Activated CD8-positive, alpha-beta T cell treated with anti-CD3 and anti-CD28 coated beads for 36 hours (primary cell): ENCODE measurements at places on chromosomes 3 and 15. TPM values are rescaled to one million over a fixed set of nuclear protein-coding genes. Genes with fewer than 3 reads are reported as not detected.

DNA sequence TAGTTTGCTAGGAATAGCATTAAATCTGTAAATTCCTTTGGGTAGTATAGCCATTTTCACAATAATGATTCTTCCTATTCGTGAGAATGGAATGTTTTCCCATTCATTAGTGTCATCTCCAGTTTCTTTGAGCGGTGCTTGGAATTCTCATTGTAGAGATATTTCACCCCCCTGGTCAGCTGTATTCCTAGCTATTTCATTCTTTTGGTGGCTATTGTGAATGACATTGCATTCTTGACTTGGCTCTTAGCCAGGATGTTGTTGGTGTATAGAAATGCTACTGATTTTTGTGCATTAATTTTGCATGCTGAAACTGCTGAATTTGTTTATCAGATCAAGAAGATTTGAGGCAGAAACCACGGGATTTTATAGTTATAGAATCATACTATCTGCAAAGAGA, 690.5 kb upstream of the ALCAM start:
- no peaks in the 10 kb centered on the region for H3K36me3 ChIP-seq
- H3K4me1 ChIP-seq = no peaks in the 10 kb centered on the region
- no peak for DNase-seq
- H3K4me3 ChIP-seq = no peak overlapping the region

DNA sequence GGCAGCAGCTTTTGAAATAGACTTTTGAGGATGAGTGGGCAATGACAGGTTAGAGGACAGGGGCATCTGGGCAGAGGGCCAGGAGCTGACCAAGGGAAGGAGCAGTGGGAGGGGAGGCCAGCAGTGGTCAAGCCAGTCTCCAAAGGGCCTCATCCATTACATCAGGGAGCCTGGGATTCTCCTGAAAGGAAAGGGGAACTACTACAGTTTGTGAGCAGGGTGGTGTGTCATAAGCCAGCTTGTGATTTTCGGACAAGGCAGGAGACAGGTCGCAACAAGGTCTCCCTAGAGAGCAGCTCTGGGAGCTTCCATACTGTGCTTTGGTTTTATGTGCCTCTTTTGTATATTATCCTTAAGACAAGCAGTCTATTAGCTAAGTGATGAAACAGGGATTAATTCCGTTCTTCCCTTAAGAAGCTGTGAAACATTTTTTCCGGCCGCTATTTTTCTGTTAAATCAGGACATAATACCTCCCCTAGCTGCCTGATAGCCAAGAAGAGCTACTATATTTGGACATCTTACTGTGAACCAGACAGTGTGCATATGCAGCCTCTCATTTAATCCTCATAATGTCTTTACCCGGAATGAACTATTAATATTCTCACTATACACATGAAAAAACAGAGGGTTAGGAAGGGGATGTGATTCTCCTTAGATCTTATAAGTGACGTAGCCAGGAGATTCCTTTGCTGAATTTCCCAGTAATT, 46.4 kb downstream of the C2CD4B start:
- peaks cover 40% of the 10 kb centered on the region for H3K4me1 ChIP-seq
- H3K27me3 ChIP-seq = no peaks in the 10 kb centered on the region
- no peak for DNase-seq
- H3K36me3 ChIP-seq = no peaks in the 10 kb centered on the region
- H3K4me3 ChIP-seq = peak overlapping the region; percentile 30

DNA sequence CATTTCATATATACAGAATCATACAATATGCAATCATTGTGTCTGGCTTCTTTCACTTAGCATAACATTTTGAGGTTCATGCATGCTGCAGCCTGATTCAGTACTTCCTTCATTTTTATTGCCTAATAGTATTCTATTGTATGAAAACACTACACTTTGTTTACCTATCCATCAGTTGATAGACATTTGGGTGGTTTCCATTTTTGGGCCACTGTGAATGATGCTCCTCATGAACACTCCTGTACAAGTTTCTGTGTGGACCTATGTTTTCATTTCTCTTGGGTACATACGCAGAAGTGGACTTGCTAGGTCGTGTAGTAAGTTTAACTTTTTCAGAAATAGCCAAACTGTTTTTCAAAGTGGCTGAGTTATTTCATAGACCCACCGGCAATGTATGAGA, 18.8 kb downstream of the TNIK start:
- peaks cover 73% of the 10 kb centered on the region for H3K4me1 ChIP-seq
- no peak for DNase-seq
- no peaks in the 10 kb centered on the region for H3K27me3 ChIP-seq
- H3K27ac ChIP-seq = no peak overlapping the region
- H3K4me3 ChIP-seq = no peak overlapping the region

GRCh38 chr3:194200422-194201081, 64.6 kb downstream of the HES1 start:
- no peak for DNase-seq
- no peak overlapping the region for H3K27ac ChIP-seq
- H3K27me3 ChIP-seq = peaks cover 44% of the 10 kb centered on the region
- no peak overlapping the region for H3K4me3 ChIP-seq
- peaks cover 8% of the 10 kb centered on the region for H3K4me1 ChIP-seq

DNA sequence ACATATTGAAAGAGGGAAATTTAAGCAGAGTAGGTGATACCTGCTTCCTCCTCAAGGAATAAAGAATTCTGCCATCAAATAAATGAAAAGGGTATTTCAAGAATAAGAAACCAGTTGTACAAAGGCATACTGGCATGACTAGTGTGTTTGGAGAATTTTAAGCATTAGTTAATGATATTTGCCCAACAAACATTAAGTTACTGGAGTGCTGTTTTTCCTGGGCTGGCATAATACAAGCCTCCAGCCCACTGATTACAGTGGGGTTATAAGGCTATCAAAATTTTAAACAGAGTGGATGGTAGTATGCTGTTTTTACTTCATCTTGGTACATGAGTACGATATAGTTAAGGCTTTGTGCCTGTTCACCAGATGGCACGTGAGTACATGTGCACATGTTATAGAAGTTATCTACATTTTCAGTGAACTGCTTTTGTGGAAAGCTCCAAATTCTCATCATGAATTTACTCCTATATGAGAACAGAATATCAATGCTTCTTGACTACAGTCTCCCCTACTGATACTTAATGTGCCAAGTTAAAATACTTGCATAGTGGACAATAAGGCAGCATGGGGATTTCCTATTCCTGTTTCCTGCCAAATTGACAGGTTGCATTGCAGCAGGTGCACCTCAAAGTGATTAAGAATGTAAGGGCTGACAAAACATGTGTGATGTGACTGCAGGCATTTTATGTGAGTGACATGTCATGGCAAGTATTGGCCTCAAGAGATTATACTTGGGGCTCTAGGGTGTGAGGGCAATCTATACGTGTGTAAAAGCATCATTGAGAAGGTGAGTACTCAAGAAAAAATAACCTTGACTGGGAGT, 14.9 kb downstream of the NAALADL2 start:
- H3K4me3 ChIP-seq = no peak overlapping the region
- no peak for DNase-seq
- H3K4me1 ChIP-seq = no peaks in the 10 kb centered on the region
- no peak overlapping the region for H3K27ac ChIP-seq
- no peaks in the 10 kb centered on the region for H3K36me3 ChIP-seq

- peaks cover 15% of the 10 kb centered on the region for H3K36me3 ChIP-seq
- H3K27me3 ChIP-seq = no peaks in the 10 kb centered on the region
- no peak overlapping the region for H3K4me3 ChIP-seq
Observed at GRCh38 chr3:57903124-57903890, 104.9 kb upstream of the FLNB start.

- DNase-seq = no peak
- no peaks in the 10 kb centered on the region for H3K4me1 ChIP-seq
- no peak overlapping the region for H3K27ac ChIP-seq
- no peak overlapping the region for H3K4me3 ChIP-seq
- peaks cover 8% of the 10 kb centered on the region for H3K27me3 ChIP-seq
Observed at GRCh38 chr15:71456811-71457210, 341.5 kb downstream of the THSD4 start.

DNA sequence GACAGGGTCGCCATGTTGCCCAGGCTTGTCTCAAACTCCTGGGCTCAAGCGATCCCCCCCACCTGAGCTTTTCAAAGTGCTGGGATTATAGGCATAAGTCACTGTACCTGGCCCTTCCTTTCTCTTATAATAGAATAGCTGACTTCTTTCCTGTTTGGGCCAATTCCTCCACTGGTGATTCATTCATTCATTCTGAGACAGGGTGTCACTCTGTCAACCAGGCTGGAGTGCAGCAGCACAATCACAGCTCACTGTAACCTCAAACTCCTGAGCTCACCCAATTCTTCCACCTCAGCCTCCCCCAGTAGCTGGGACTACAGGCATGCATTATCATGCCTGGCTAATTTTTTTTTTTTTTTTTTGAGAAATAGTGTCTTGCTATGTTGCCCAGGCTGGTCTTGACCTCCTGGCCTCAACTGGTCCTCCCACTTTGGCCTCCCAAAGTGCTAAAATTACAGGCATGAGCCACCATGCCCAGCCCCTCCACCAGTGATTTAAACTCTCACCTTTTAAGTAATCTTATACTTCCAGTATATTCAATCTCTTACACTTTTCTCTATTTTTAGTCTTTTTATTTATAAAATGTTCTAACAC, 20.9 kb downstream of the GNB4 start:
- DNase-seq = no peak
- H3K27ac ChIP-seq = no peak overlapping the region
- H3K36me3 ChIP-seq = no peaks in the 10 kb centered on the region
- H3K4me3 ChIP-seq = no peak overlapping the region

GRCh38 chr15:101559952-101560351, 70.4 kb upstream of the PCSK6 start:
- H3K4me1 ChIP-seq = no peaks in the 10 kb centered on the region
- no peak overlapping the region for H3K4me3 ChIP-seq
- peaks cover 2% of the 10 kb centered on the region for H3K27me3 ChIP-seq
- no peaks in the 10 kb centered on the region for H3K36me3 ChIP-seq
- H3K27ac ChIP-seq = no peak overlapping the region
- no peak for DNase-seq

GRCh38 chr3:48678056-48678455, 7.7 kb downstream of the NCKIPSD start:
- DNase-seq = no peak
- H3K4me1 ChIP-seq = peaks cover 4% of the 10 kb centered on the region
- H3K27ac ChIP-seq = no peak overlapping the region
- peaks cover 49% of the 10 kb centered on the region for H3K36me3 ChIP-seq
- no peak overlapping the region for H3K4me3 ChIP-seq
- no peaks in the 10 kb centered on the region for H3K27me3 ChIP-seq

GRCh38 chr3:4583416-4583815, 90.3 kb downstream of the ITPR1 start:
- H3K4me1 ChIP-seq = peaks cover 67% of the 10 kb centered on the region
- DNase-seq = no peak
- H3K4me3 ChIP-seq = no peak overlapping the region
- H3K27me3 ChIP-seq = no peaks in the 10 kb centered on the region
- H3K27ac ChIP-seq = no peak overlapping the region
- H3K36me3 ChIP-seq = no peaks in the 10 kb centered on the region

DNA sequence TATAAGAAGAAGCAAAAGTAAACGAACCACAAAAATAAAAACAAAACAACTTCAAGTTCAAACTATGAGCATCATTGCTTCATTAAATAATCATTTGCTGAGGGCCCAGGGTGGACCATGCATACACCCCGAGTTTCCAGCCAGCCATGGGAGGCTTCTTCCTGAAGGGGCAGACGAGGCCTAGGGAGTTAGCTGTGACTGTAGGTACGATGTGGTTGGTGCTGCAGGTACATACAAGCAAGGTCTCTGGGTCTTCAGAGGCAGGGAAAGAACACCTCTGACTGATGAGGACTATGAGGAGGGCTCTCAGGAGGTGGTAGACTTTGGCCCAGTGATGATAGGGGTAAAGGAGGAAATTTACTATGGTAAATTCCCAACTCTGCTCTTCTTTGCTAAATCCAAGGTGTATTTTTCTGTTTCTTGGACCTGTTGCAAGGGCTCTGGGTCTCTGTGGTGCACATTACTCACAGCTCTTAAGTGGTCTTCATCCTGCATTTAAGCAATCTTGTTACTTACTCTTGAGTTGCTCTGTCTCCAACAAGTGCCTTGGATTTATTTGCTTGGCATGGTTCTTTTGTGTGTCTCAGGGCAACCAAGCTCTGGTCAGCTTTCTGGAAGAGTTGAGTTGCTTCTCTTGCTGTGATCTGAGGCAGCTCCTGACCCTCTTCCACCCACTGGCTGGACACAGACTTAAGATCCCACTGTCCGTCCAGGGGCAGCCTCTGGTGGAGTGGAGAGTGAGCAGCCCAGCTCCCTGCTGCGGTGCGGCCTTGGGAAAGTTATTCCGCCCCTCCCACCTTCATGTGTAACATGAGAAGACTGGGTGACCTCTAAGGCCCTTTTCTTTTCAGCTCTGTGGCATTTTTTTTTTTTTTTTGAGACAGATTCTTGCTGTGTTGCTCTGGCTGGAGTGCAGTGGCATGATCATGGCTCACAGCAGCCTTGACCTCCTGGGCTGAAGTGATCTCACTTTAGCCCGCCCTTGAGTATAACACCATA, 56.1 kb upstream of the KIF23 start:
- DNase-seq = no peak
- no peak overlapping the region for H3K4me3 ChIP-seq
- no peaks in the 10 kb centered on the region for H3K27me3 ChIP-seq
- no peaks in the 10 kb centered on the region for H3K36me3 ChIP-seq
- no peaks in the 10 kb centered on the region for H3K4me1 ChIP-seq
- H3K27ac ChIP-seq = no peak overlapping the region

DNA sequence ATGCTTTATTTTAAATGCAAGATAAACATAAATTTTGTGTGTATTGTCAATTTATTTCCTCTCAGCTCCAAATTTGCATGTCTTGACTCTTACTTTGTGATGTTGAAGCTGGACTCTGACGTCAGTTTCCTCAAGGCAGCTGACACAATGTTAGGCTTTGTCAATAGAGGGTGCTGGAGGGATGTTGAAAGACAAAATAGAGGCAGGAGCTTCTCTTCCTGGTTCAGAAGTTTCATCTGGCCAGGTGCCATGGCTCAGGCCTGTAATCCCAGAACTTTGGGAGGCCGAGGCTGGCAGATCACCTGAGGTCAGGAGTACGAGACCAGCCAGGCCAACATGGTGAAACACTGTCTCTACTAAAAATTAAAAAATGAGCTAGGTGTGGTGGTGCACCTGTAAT, 408.6 kb downstream of the GBE1 start:
- no peak overlapping the region for H3K4me3 ChIP-seq
- no peak for DNase-seq

DNA sequence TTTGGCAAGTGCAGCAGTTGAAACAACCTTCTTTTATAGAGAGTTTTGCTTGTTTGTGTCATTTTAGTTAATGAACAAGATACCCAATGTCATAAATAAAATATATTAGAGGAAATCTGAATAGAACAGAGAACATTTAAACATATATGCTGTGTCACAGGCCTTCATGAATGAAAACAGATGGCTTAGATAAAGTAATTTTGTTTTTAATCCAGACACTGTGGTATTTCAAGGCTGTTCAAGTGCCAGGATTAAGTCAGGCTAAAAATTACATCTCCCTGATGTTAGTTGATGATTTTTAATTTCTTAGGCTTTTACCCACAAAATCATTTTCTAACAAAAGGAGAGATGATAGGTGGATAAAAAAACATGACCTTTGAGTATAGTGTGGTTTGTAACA, 4.9 kb upstream of the ACKR4 start:
- peaks cover 5% of the 10 kb centered on the region for H3K4me1 ChIP-seq
- no peak overlapping the region for H3K27ac ChIP-seq
- no peak for DNase-seq
- peaks cover 51% of the 10 kb centered on the region for H3K36me3 ChIP-seq
- H3K27me3 ChIP-seq = no peaks in the 10 kb centered on the region

Gene GATA2
- total RNA-seq = not detected

Gene CTDSPL
- 1.2 TPM for total RNA-seq

Gene GOLGA6B
- not detected for total RNA-seq

Gene AVEN
- total RNA-seq = 8.8 TPM

Gene CCR2
- 0.81 TPM for total RNA-seq

Gene ECE2
- not detected for total RNA-seq

Gene TGM4
- total RNA-seq = not detected

Gene C3orf70
- 0.04 TPM for total RNA-seq

Gene ZFAND6
- 30.7 TPM for total RNA-seq

Gene ZNF774
- 1.2 TPM for total RNA-seq
